Ecto neural progenitor cell (in vitro differentiated cells): ENCODE measurements at places on chromosomes 1 and 21.

DNA sequence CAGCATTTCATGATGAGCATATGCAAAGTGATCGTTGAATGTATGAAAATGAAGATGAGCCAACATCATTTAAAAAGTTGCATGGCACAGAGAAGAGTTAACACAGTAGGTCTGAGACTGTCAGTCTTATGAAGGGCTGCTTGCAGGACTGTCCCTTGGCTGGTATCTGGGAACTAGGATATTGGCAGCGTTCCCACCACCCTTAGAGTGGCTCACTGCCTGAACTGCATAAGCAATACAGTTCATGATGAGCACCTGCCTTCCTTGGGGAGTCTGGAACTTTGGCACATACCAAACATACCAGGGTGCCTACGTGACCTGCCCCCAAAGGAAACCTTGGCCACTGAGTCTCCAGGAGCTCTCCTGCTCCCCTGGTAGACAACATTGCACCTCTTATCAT lies 161.8 kb downstream of the DSCAM start:
- no peak for DNase-seq

DNA sequence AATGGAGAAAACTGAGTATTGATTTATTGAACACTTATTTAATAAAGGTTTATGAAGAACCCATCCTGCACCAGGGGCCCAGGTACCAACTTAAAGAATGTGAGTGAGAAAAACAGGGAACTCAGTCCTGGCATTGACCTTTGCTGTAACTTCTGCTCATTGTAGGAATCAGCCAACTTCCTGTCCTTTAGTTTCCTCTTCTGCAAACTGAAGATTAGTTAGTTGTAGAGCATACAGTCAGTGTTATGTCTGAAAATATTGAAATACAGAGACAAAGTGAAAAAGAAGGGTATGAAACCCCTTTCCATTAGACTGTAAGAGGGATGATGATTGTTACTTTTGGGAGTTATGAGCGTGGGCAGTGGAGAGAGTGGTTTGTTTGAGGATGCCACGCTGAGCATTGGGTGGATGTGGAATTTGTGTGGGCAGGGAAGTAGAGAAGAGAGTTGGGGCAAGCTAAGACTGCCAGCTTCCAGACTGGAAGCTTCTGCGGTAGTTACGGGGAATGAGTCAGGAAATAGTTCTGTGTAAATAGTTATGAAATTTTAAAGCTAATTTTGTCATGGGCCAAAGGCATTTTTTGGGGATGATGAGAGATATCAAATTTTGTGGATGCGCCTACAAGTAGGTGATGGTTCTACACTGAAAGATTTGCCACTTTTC lies 89.2 kb downstream of the GPR88 start:
- no peak for DNase-seq

DNA sequence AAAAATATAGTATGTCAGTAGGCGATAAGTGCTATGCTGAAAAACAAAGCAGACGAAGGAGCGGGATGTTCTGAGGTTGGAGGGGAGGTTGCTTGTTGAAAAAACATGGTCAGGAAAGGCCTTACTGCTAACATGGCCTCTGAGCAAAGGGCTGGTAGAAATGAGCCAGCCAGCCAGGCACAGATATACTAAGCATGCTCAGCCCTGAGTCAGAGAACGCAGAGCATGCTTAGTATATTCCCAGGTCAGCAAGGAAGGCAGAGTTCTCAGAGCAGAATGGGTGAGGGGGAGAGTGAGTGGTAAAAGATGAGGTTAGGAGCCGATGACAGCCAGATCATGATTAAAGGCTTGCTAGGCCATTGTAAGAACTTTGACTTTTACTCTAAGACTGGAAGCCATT lies 36.7 kb downstream of the ZBTB40 start:
- DNase-seq, result no peak

- DNase-seq, result no peak
These were observed 91.2 kb upstream of the CD1D start for GRCh38 chr1:158089476-158089875.

- no peak for DNase-seq
These were observed 752.1 kb downstream of the LTN1 start for GRCh38 chr21:28240586-28240985.
